ENCODE measurements at places on chromosomes 4 and X. TPM values are rescaled to one million over a fixed set of nuclear protein-coding genes. Genes with fewer than 3 reads are reported as not detected.

The CT45A10 gene
- not detected for total RNA-seq

DNA sequence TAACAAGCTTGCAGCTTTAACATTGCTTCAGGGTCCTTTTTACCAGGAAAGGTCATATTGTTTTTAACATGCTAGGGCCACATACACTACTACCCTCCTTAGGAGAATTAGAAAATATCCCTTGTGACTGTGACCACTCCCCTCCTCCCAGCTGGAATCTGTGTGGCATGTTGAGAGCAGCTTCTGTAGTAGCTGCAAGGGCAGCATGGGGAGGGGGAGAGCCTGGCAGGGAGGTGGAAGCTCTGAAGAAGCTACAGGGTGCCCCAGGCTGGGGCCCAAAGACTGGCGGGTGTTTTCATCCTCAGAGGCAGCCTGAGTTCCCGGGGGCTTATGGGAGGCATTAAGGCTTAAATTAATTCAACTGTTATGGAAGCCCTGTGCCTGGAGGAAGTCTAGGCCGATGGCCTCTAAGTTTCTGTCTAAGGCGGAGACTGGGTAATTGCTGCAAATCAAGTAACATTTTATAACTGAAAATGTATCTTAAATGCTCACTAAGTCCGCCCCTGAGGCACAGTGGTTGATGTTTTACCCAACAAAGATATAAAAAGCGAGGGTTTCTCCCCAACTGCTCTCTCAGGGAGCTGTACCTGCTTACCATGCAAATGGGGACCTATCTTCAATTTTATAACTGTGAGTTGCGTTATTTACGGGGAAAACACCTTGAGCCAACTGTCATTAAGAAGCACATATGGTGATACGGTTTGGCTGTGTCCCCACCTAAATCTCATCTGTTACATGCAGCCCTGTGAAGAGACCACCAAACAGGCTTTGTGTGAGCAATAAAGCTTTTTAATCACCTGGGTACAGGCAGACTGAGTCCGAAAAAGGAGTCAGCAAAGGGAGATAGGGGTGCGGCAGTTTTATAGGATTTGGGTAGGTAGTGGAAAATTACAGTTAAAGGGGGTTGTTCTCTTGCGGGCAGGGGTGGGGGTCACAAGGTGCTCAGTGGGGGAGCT, 37.4 kb upstream of the STS start:
- no peak for DNase-seq

- DNase-seq, result no peak
Measured at GRCh38 chrX:10163031-10163430, 6.3 kb downstream of the CLCN4 start.

DNA sequence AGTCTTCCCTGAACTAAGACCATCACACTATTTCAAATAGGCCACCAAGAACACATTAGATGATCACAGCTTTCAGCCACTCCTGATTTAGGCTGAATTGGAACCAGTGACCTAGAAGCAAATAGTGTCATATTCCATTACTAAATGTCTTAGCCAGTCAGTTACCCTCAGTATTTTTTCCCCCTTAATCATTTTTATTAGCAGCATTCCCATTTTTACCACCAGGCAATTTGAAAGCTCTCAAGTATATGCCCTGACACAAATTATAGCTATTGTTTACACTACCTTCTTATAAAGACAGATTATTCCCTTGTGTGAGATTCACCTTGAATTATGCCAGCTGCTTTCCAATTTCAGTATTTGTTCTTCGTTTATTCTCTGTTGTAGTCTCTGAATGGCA, 1146.9 kb downstream of the PDHA2 start:
- DNase-seq, result no peak

- DNase-seq, result no peak
Measured at GRCh38 chr4:67460574-67460973, 84.7 kb downstream of the CENPC start.

GRCh38 chr4:17717301-17717700, 64.1 kb downstream of the FAM184B start:
- no peak for DNase-seq

- DNase-seq, result no peak
Measured at GRCh38 chr4:113838460-113838859, 76.9 kb upstream of the CAMK2D start.
